ENCODE measurements at places on chromosomes 2 and 18.

GRCh38 chr18:74525741-74526140, 8.6 kb upstream of the CNDP1 start:
- peaks cover 22% of the 10 kb centered on the region for H3K36me3 ChIP-seq
- no peak overlapping the region for H3K27ac ChIP-seq
- H3K27me3 ChIP-seq, result peaks cover 3% of the 10 kb centered on the region

DNA sequence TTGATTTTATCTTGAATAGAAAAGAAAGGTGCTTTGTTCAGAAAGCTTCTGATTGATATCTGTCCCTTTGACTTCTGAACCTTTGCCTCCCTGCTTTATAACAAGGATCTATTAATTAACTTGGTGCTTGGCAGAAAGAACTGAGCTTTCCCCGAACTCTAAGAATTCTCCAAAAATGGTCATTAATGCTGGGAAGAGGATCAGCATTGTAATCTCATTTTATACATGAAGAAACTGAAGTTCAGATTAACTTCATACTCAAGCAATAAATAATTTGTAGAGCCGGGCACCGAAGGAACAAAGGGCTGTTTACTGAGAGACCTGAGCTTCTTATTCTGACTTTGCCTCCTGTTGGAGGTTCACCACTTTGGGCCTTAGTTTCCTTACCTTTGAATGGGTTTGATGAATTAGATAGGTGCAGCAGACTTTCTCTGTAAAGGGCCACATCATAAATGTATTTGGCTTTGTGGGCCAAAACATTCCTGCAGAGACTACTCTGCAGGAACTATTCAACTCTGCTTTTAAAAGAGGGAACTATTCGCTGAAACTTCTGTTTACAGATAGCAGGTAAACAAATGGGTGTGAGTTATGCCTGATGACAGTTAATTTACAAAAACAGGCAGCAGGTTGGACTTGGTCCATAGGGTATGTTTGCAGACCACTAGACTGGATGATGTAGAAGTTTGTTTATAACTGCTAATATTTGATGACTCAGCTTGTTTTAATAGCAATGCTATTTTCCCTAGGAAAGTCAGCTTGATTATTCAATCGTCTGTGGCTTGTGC, 272.9 kb downstream of the TGIF1 start:
- no peak overlapping the region for H3K4me3 ChIP-seq
- H3K27me3 ChIP-seq, result peaks cover 1% of the 10 kb centered on the region
- no peaks in the 10 kb centered on the region for H3K36me3 ChIP-seq
- no peak overlapping the region for H3K27ac ChIP-seq

DNA sequence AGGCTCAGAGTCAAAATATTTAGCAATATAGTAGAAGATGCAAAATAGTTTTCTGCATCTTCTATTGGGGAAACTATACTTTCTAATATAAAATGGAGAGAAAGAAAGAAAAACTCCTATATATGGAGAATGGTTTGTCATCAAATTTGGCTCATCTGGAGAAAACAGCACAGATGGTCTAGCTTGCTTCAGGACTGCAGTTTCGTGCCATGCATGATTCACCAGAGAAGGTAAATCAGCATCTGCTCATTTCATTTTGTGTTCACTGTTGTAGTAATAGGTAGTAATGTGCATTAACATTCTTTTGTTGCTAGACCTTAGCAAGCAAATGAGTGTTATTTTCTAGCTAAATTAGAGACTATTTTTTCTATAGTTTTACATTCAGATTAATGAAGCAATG, 179.0 kb downstream of the ASXL3 start:
- no peaks in the 10 kb centered on the region for H3K4me1 ChIP-seq
- DNase-seq, result no peak
- H3K36me3 ChIP-seq, result no peaks in the 10 kb centered on the region
- no peak overlapping the region for H3K4me3 ChIP-seq
- no peaks in the 10 kb centered on the region for H3K27me3 ChIP-seq
- H3K27ac ChIP-seq, result no peak overlapping the region

DNA sequence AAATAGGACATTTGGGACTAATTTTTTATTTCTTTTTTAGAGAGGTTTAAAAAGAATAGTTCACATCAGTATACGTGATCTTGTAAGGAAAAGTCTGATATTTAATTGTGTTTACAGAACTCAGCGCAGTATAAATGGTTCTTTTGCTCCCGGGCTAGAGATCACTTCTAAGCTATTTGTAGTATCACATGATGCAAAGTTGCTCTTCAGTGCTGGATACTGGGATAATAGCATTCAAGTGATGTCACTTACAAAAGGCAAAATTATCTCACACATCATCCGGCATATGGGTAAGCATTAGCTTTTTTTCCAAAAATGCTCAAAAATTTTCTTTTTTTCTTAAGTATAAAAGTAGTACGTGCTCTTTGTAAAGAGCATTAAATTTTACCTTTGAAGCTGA, 37.4 kb upstream of the CYP20A1 start:
- peaks cover 10% of the 10 kb centered on the region for H3K36me3 ChIP-seq
- no peak for DNase-seq
- no peaks in the 10 kb centered on the region for H3K4me1 ChIP-seq
- H3K4me3 ChIP-seq, result no peak overlapping the region
- H3K27me3 ChIP-seq, result no peaks in the 10 kb centered on the region
- H3K27ac ChIP-seq, result no peak overlapping the region

DNA sequence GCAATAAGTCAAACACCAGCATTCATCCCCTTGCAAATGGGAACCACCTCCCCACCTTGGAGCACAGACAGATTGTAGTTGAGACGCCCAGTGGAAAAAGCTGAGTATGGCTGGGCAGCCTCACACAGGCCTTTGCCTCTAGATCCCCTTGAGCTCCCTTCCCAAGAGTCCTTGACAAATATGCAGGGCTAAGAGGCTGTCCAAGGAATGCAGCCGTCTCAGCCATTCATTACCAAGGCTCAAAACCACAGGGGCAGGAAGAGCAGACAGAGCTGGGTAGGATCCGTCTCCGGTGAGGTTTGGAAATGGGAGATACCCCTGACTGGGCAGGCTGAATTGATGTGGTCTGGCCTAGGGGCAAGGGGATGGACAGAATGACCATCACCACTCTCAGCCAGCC, 557.1 kb downstream of the TNS1 start:
- DNase-seq, result no peak
- no peaks in the 10 kb centered on the region for H3K36me3 ChIP-seq
- H3K4me1 ChIP-seq, result no peaks in the 10 kb centered on the region
- no peaks in the 10 kb centered on the region for H3K27me3 ChIP-seq
- H3K4me3 ChIP-seq, result no peak overlapping the region

DNA sequence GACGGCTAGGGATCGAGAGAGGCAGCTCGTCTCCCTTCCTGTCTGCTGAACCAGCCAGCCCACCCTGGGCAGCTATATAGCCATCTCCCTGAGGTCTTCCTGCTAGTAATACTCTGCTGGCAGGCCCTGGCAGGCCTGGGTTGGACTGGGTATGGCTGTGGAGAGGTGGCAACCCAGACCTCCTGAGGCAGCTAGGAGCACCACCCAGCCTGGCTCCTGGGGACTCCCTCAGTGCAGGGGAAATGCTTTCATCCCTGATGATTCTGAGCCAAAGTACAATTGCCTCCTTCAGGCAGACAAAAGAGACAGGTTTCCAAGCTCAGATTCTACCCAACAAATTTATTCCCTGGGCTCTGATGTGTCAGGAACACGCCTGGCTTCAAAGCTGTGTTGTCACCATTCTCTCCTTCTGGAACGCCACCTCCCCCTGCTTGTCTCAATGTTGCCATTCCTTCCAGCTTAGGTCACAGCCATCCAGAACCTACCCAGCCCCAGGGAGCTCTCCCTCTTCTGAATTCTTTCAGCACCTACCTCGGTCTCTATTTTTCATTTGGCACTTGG, 4.7 kb upstream of the DNAJB2 start:
- no peak overlapping the region for H3K27ac ChIP-seq
- peaks cover 21% of the 10 kb centered on the region for H3K4me1 ChIP-seq
- no peak for DNase-seq
- no peak overlapping the region for H3K4me3 ChIP-seq
- no peaks in the 10 kb centered on the region for H3K36me3 ChIP-seq
